ENCODE measurements at places on chromosomes 11 and 22.

GRCh38 chr11:11876458-11876857 is 34.7 kb downstream of the USP47 start:
- DNase-seq = peak; percentile 43

DNA sequence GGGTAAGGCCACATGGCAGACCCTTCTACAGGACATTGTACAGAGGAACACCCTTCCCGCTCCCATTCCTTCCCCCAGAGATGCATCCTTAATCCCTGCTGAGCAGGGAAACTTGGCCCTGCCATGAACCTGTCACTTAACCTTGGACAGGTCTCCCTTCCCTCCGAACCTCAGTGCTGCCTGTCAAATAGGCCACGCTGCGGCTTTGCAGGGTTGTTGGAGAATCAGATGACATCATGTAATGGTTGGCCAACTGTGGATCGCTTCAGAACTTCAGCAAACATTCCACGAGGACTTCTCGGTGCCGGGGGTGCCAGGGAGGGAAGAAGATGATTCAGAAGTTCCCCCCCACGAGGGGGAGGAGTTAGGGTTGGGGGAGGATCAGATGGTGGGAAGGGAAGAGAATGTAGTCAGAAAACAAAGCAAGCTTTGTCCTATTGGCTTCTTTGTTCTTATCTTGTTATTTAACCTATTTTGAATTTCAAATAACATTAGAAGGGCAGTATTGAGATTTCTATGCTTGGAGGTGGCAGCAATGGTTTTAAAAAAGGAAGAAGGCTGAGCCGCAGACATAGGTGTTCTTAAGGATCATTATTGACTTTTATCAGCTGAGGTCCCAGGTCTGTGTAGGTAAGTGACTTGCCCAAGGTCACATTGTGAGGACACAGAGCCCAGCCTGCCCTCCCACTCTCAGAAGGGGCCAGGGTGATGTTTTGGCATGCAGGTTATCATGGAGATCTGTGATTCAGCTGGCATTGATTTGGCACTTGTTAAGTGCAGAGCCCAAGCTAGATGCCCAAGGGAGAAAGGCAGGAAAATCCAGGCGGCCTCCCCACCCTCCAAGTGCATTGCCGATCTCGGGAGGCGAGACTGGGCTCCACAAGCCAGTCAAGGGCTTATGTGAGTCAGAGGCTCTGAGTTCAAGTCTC is 3.1 kb downstream of the CDC42EP1 start:
- DNase-seq = no peak

- no peak for DNase-seq
Observed at GRCh38 chr22:44596396-44597125, 98.5 kb upstream of the RTL6 start.

GRCh38 chr11:2327032-2327431 is 25.2 kb downstream of the TSPAN32 start:
- no peak for DNase-seq

- DNase-seq = no peak
Observed at GRCh38 chr11:95917193-95918036, 6.5 kb downstream of the MTMR2 start.

- DNase-seq = no peak
Observed at GRCh38 chr11:94774345-94774744, 6.2 kb downstream of the AMOTL1 start.

Data from NAMALWA (cell line).